ENCODE measurements at places on chromosomes 4 and X. TPM values are rescaled to one million over a fixed set of nuclear protein-coding genes. Genes with fewer than 3 reads are reported as not detected.

DNA sequence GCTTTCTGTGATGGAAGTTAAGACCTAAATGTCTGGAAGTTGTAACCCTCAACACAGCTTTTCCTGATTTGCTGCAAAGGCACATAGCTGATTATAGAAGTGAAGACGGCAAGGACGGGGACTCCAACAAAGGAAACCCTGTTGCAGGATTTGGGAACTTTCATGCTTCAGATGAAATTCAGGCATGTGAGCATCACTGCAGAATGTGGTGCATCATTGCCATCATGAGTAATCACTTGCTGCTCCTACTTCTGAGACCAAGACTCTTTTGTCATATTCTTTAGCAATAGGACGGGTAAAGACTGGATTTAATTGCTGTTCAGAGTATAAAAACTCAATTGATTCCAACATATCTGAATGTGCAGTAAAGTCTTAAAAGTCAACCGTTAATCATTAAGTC is 35.8 kb downstream of the YIPF6 start:
- DNase-seq = no peak

DNA sequence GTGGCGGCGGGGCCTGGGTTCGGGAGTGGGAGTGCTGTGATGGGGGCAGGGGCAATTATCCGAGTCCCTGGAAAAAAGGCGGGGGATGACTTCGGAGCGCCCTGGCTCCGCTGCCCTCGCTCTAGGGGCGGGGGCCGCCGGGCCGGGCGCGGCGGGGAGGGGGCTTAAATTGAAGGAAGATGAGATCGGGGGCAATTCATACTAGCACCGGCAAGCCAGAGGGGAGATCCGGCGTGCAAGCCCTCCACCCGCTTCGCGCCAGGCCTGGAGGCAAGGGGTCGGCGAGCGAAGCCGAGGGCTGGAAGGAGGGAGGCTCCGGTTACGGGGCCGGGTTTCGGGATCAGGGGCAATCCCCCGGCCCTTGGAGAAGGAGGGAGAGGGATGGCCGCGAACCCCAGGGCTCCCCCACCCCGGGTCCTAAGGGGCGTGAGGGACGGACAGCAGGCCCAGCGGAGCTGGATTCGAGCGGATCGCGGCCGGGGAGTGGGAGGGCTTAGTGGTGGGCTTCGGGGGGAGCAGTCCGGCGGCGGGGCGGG is 1.2 kb downstream of the BCORL1 start:
- no peak for DNase-seq

- DNase-seq = no peak
These were observed 857.8 kb downstream of the CENPC start for GRCh38 chr4:66687459-66687858.

- no peak for DNase-seq
These were observed 160.8 kb downstream of the NAA11 start for GRCh38 chr4:79164907-79165610.

DNA sequence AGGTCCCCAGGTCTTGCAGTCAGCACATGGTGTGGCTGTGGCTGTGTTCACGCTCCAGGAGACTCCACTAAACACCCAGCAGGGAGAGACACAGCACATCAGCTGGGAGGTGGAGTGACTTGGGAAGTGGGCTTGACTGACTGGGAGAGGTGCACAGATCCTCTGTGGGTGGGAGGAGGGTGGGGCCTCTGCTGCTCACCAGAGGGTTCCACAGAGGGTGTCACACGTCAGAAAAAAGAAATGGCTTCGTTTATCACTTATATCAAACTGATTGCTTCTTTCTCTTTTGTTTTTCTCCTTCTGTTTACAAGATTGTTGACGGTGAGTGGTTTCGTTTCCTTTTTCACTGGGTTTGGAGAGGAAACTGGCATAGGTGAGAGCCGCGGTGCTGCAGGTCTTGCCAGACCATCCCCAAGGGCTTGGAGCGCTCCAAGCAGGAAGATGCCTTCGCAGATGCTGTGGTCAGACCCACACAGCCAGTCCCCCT is 24.8 kb upstream of the FAM193A start:
- DNase-seq = no peak

Gene ATP8A1
- 14.6 TPM for total RNA-seq

GRCh38 chr4:185399466-185399865 is 2.8 kb downstream of the ANKRD37 start:
- DNase-seq = no peak

GRCh38 chr4:112550728-112551127 is 34.7 kb upstream of the NEUROG2 start:
- DNase-seq = no peak

GRCh38 chr4:16655111-16655510 is 243.3 kb downstream of the LDB2 start:
- no peak for DNase-seq

- DNase-seq = no peak
These were observed 44.8 kb downstream of the GRIA2 start for GRCh38 chr4:157265281-157265680.

Gene PRIMPOL
- total RNA-seq = 10.8 TPM

DNA sequence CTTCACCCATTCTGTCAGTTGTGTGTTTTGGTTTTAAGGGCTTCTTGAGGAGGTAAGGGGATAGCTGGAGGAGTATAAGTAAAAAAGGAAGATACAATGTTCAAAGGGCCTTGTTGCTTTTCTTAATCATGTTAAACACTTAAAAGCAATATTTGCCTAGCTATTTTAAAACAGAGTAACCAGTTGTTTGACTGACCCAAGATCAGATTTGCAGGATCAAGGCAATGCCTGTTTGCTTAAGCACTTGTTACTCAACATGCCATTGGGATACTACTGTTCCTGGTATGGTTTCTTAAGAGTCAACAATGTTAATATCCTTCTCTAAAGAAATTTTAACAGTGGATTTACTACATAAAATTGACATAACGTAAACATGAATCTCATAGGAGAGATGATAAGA is 2.6 kb downstream of the DCLK2 start:
- no peak for DNase-seq

DNA sequence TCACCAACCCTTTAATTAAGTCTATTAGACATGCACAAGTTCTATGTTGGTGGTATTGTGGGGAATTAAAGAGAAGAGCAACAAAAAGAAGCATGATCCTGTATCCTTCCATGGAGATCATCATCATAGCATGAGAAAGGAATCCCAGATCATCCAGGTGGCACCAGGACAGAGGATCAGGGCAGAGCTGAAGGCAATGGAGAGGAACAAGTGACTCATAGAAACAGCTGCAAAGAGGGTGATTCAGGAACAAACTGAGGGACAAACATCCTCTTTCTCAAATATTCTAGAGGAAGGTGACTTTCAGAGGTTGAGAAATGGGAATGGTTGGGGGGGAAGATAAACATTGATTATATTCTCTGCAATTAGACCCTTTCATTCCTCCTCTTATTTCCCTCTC is 105.5 kb upstream of the OTUD4 start:
- DNase-seq = no peak

DNA sequence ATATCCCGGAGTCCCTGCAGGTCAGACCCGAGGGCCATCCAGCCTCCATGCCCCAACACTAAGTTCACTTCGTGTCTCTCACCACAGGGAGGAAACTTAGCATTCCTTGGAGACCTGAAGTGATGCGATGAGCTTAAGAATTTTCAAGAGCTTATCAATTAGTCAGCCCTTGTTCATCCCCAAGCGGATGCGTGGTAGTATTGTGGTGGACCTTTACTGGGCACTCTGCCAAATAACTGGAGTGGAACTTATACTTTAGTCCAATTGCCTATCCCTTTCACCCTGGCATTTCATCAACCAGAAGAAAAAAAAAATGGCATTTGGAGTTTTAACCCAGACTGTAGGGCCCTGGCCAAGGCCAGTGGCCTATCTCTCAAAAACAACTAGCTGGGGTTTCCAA is 137.1 kb downstream of the RELL1 start:
- DNase-seq = no peak

DNA sequence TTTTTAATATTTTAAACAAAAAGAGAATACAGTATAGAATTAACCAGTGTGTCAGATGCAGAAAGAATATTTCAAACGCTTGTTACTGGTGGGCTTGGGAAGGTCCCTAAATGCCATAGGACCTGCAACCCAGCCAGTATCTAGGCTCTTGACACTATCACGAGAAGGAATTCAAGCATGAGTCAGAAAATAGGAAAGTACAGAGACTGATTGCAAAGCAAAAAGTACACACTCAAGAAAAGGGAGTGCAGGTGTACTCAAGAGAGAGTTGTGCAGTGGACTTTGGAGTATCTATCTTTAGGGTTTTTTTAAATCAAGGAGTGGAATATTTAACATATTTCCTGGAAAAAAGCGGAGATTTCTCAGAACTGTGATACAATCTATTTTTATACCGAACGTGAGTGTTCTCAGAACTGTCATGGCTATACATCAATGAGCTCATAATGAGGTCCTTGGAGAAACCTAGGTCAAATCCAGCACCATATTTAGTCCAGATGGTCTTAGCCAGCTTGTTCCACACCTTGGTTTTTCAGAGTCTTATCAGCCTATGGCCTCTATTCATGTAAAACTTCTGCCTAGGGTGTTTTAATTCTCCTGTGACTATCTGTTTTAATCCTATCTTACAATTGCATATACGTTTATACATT is 291.8 kb upstream of the FAT4 start:
- no peak for DNase-seq

GRCh38 chr4:65880594-65880993 is 210.3 kb upstream of the EPHA5 start:
- no peak for DNase-seq

DNA sequence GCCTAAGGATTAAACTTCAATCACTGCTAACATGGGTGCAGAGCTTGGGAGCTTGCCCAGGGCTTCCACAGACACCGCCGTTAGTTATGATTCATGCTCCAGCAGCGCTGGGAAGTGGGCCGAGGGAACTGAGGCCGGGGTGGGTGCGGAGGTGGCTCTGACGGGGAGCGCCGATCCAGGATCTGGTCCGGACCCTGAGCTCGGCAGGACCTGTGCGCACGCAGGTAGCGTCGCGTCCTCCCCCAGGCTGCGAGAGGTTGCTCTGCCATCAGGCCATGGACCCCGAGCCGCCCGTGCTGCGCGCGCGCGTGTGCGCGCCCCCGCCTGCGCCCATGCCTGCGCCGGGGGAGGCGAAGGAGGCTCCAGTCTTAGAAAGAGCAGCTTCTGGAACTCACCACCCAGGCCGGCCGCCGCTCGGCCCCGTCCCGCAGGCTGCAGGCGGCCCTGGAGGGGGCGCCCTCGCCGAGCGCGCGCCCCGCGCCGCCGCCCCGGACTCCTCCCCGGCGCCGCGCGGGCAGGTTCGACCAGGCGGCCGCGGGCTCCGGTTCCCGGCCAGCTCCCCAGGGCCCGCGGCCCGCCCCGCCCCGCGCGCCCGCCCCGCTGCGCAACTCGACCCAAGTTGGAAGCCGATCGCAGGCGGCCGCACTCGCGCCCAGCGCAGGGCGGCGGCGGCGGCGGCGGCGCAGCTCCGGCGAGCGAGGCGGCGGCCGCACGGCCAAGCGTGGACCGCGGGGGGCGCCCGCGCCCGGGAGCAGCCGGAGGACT is 732 bp upstream of the ADRA2C start:
- no peak for DNase-seq

Gene GPR119
- total RNA-seq = not detected

- no peak for DNase-seq
These were observed 277.1 kb upstream of the TENM3 start for GRCh38 chr4:181966104-181966551.

Data from Right ventricle myocardium inferior (tissue), 1 donor.